Stimulated activated CD4-positive, alpha-beta T cell treated with anti-CD3 and anti-CD28 coated beads, Interleukin-1b, Interleukin-23, amount 100 ng/mL, for 48 hours (primary cell): ENCODE measurements at places on chromosomes 6 and 20.

- peak; percentile 5 for DNase-seq
Measured at GRCh38 chr6:143299253-143300166, 151.0 kb downstream of the ADAT2 start.

GRCh38 chr20:38001981-38002380 is 31.3 kb downstream of the TTI1 start:
- no peak for DNase-seq

- DNase-seq = no peak
Measured at GRCh38 chr6:129340983-129341382, 369.0 kb downstream of the ARHGAP18 start.

GRCh38 chr20:57483287-57484050 is 41.5 kb downstream of the CTCFL start:
- no peak for DNase-seq

GRCh38 chr6:107793191-107793590 is 30.9 kb downstream of the SCML4 start:
- no peak for DNase-seq

DNA sequence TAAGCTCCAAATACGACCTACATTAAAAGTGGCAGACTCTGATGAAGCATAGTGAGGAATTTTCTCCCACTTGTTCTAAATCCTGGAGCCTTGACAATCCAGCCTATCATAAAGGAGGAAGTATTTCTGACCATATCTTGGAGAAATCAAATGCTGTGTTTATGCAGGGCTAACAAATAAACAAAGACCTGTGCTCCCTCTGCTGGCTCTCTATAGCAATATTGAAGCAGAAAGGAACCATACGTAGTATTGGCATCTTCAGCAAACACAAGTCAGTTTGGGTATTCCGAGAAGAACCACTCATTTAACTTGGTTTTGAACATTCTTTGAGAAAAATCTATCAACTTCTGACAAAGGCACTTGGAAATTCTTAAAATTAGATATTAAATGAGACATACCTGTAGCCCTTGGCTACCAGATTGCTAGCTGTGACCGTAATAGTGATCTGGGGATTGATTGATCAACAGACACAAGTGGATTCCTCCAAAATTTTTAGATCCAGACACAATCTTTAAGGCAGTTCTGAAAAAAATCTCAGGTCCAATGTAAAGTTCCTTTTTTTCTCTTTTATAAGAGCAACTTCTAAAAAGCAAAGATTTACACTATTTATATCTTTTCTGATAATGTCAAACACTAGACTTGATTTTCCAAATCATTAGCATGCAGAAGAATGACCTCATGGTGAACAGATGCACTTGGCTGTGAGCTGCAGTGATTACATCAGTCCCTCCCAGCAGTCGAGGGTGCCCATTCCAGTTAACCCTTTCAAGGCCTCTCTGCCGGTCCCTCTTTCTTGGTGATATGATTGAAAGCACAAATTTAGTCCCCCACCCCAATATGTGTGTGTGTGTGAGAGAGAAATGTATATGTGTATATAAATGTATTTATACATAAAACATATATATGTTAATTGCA is 40.2 kb downstream of the INSM1 start:
- no peak for DNase-seq

GRCh38 chr6:110999634-111000270 is 17.9 kb downstream of the RPF2 start:
- DNase-seq = no peak

DNA sequence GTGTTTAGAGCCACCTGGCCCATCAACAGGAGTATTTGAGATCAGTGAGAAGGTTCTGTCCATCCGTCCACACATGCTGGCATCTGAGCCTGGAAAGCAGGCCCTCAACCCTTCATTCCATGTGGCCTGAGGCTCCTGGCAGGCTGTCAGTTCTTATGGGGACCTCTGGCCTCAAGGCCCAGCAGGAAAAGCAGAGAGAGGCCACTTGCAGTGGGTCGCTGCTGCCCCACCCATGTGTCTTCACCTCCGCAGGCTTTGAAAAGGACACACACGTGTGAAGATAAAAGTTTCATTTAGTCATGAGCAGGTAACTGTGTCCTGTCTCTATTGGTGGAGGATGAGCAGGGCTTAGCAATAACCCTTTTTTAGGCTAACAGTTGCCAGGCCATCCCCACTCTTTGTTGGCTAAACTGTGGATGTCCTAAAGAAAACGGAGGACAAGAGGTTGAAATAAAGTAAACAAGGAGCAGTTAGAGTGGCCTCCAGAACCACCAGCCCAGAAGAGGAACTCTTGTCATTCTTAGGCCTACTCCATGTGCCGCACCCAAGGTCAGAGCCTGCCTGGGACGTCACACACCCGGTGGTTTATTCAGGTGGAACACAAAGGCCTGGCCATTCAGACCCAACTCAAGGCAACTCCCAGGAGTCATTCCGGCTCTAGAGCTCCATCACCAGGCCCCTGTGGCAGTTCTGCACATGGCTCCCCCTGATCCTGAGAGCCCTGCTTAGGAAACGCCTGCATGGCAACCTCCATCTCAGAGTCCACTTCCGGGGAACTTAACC is 143.4 kb upstream of the CST7 start:
- DNase-seq = no peak

GRCh38 chr6:73309785-73310502 is 44.1 kb downstream of the DPPA5 start:
- DNase-seq = peak; percentile 60

GRCh38 chr6:139568956-139569538 is 194.6 kb upstream of the CITED2 start:
- no peak for DNase-seq

GRCh38 chr6:142947714-142948480 is 2.9 kb upstream of the HIVEP2 start:
- peak; percentile 36 for DNase-seq

DNA sequence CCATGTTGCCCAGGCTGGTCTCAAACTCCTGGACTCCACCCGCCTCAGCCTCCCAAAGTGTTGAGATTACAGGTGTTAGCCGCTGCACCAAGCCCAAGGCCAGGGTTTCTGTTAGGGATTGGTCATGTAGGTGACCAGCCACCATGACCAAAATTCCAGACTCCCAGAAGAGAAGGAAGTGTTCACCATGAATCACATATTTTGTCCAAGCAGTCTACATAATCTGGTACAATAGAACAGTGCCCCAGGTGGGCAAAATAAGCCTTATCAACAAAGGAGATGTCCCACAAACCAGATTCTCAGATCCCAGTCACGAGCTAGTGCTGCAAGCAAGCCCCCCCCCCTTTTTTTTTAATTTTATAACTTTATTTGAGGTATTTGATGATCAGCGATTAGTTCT is 20.0 kb downstream of the ZNF341 start:
- no peak for DNase-seq

GRCh38 chr6:160188773-160189172 is 67.2 kb downstream of the SLC22A1 start:
- no peak for DNase-seq

DNA sequence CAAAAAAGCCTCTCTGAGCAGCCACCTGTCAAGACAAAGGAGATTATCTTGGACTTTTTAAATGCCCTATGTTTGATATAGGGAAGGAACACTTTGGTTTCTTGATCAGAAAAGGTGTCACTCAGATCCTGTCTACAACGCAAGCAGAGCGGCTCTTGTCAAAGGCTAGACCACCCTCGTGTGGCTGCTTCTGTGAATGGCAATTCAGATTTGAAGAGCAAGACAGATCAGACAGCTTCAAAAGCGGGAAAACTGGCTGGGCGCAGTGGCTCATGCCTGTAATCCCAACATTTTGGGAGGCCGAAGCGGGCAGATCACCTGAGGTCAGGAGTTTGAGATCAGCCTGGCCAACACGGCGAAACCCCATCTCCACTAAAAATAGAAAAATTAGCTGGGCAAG is 10.1 kb upstream of the NXT1 start:
- peak; percentile 39 for DNase-seq

- DNase-seq = no peak
Measured at GRCh38 chr20:58714340-58714922, 21.8 kb downstream of the NPEPL1 start.

DNA sequence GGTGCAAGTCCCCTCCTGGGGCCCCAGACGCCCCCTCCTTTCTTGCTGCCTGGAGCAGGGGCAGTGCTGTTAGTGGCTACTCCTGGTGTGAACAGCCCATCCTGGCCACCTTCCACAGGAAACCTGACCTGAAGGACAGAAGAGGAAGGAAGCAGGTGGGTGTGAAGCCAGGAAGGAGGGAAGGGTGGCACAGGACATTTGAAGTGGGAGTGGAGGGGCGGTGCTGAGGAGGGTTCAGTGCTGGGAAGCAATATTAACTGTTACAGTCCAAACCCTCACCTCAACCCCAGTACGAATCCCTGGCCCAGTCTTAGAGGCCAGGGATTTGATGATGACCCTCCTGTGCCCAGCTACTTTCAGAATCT is 766 bp downstream of the PRICKLE4 start:
- no peak for DNase-seq

GRCh38 chr6:156164701-156165452 is 612.3 kb upstream of the ARID1B start:
- no peak for DNase-seq

DNA sequence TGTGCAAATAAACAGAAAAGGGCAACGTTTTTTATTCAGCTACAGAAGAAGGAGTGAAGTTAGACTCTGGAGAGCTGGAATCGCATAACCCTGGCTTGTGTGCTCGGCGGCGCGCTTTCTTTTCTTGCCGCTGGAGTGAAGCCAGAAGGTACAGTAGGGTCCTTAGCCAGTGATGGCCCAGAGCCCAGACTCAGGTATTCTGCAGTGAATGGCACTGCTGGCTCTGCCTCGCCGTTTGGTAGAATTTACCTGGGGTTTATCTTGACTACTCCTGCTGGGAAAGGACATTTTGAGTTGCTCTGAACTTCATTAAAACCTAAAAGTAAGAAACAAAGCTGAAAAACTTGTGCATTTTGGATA is 56.9 kb upstream of the TIAM2 start:
- no peak for DNase-seq

DNA sequence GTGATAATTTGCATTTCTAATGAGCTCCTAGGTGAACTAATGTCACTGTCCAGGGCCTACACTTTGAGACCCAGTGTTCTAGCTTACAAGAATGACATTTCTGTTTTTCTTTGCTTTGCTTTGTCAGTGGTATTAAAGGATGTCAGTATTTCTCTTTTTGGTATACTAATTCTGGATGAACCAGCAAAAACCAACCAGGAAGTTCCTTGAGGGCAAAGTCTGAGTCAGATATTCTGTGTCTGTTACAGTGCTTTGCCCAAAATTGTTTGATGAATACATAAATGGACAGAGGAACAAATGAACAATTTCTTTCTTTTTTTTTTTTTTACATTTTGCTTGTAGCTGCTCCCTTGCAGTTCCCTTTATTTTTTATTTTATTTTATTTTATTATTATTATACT is 15.4 kb downstream of the COQ3 start:
- no peak for DNase-seq

DNA sequence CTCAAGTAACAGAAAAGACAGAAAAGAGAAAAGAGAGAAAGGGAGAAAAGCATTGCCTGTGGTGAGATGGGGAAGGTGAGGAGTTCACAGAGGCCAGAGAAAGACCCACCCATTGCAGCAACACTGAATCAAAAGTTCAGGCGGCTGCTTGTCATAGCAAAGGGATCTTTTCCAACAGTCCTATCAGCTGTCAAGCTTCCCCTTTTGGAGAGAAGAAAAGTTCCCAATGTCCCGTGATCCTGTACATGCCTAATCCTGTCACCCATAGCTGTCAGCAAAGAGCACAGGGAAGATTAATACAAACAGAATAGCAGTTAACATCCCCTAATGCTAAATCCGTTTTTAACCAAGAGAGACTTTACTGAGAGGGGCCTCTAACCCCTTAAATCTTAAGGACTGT is 8.9 kb upstream of the TRIM38 start:
- no peak for DNase-seq

DNA sequence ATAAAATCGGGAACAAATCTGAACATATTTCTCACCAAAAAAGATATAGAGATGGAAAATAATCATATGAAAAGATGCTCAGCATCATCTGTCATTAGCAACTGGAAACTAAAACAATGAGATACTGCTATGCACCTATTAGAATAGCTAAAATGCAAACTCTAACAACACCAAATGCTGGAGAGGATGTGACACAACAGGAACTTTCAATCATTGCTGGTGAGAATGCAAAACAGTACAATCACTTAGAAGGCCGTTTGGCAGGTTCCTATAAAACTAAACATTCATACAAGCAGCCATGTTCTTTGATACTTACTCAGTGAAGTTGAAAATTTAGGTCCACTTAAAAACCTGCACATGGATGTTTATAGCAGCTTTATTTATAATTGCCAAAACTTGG is 67.0 kb downstream of the FAM50B start:
- DNase-seq = no peak

GRCh38 chr20:47749339-47749738 is 35.9 kb downstream of the SULF2 start:
- no peak for DNase-seq

- DNase-seq = no peak
Measured at GRCh38 chr20:62334881-62335280, 32.1 kb downstream of the ADRM1 start.

DNA sequence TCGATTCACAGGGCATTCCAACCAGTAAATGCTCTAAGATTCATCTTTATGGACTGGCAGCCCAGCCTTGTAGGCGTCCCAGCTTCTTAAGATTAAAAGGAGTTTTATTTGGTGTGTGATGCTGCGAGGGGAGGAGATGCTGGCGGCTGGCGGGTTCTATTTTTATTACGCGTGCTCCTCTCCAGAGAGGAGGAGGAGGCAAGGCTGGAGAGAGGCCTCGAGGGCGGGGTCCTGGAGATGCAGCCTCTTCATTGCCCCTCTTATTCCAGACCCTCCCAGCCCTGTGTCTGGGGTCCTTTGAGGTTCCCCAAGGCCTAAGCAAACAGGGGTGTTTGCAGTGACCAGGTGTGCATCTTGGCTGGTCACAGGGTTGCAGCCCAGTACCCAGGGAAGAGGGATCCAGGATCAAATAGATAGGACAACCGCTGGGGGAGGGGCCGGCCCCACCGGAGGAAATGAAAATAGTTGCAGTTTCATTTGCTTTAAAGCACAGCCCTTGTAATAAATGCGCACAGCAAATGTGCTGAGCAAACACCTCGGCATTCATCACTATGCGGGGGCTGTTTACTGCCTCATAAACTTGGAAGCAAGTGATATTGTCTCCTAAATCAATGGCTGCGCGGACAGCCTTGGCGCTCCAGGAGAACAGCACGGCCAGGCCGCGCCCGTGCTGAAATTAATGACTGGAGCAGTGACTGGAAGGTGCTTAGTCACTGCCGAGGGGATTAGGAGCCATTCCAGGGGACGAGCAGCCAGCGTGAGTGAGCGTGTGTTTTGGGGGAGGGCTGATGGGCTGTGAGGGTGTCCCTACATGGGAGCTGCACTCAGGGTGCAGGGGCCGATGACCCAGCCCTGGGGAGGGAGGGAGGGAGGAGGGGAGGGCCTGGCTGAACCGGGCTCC is 83.0 kb downstream of the TMEM242 start:
- no peak for DNase-seq

DNA sequence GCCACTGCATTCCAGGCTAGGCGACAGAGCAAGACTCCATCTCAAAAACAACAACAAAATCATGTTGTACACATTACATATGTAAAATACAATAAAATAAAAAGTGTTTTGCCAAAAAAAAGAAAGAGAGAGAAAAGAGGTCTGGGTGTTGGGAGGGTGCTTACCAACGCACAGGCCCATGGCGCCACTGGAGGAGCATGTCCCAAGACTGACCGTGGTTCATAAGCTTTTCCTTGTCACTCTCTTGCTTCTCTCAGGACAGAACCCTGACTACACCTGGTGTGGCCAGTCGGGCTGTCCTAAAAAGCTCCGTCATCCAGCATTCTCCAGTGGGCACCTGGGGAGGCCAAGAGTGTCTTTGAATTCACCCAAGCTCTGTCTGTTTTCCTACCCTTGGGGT is 48.0 kb upstream of the CNKSR3 start:
- DNase-seq = no peak
